ENCODE measurements at places on chromosomes 13 and 19.

GRCh38 chr19:50558449-50558848, 9.8 kb downstream of the LRRC4B start:
- no peak for DNase-seq

DNA sequence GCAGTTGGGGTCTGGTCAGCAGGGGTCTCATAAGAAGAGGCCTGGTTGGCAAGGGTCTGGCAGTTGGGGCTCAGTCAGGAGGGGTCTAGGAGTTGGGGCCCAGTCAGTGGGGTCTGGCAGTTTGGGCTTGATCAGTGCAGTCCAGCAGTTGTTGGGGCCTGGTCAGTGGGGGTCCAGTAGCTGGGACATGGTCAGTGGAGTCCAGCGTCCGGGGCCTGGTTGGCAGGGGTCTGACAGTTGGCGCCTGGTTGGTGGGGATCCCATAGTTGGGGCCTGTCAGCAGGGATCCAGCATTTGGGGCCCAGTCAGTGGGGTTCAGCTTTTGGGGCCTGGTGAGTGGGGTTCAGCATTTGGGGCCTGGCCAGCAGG, 60.5 kb upstream of the TPM4 start:
- DNase-seq, result no peak

- DNase-seq, result peak; percentile 49
Measured at GRCh38 chr13:35978607-35979316, 152.4 kb downstream of the DCLK1 start.

- DNase-seq, result no peak
Measured at GRCh38 chr19:41321600-41322270, 11.8 kb downstream of the CCDC97 start.

GRCh38 chr13:30832845-30833332, 73.2 kb upstream of the MEDAG start:
- DNase-seq, result peak; percentile 93

DNA sequence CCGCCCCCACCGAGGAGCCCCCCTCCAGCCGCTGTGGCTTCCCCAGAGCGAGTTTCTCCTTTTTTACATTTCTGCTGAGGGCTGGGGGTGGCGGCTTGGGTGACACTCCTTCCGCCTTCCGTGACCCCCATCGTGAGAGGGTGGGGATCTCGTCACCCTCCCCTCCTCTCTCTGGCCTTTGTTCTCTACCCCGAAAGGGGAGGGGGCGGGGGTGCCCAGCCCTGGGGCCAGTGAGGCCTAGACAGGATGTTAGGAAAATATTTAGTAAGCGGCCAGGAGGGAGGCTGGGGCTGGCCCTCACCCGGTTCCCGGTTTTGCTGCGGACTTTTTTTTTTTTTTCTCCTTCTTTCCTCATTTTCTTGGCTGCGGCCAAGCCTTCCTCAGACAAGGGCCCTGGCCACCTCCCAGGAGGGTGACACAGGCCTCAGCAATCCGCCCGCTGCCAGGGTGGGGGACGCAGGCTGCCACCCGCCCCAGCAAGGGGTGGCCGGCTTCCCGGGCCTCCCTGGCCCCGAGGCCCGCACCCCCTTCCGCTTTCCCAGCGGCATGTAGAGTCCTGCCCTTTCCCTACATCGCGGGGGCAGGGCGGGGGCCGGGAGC, 3.9 kb downstream of the MIDN start:
- peak; percentile 94 for DNase-seq

GRCh38 chr13:83692800-83693199, 189.5 kb downstream of the SLITRK1 start:
- no peak for DNase-seq

- no peak for DNase-seq
Measured at GRCh38 chr19:19110410-19111135, 27.7 kb downstream of the TMEM161A start.

GRCh38 chr13:39095500-39095899, 57.2 kb downstream of the NHLRC3 start:
- no peak for DNase-seq

DNA sequence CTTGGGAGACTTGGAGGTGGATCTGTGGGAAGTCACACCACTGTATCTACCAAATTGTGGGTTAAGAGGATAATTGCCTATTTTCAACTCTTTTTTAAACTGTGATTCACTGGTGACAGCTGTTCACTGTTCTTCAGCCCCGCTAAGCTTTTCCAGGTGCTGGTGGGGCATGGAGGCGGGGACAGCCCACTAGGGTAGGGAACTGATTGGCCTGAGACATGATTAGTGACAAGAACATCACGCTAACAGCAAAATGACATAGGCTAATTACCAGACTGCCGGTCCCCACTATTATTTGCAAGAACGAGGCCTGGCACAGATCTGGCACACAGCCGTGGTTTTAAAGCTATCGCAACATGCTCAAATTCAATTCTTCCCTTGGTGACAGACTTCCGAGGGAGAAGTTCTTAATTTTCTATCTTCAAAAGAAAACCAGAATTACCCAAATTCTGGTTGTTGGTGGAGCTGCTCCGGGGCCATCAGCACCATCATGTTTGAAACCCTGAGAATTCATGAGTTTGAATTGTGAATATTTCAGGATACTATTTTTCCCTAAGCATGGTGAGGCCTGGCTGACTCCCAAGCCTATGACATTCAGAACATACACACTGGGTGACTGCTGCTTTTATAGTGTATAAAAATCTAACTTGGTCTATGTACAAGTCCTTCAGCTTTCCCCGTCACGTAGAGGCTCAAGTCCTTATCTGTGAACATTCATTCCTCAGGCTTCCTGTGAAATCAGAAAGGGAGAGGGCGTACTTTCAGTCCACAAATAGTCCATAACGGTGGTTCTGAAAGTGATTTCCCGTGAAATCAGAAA, 17.9 kb downstream of the DOCK9 start:
- no peak for DNase-seq

GRCh38 chr13:58025821-58026220, 394.3 kb downstream of the PCDH17 start:
- no peak for DNase-seq

- no peak for DNase-seq
Measured at GRCh38 chr13:31768351-31768750, 29.0 kb downstream of the RXFP2 start.

DNA sequence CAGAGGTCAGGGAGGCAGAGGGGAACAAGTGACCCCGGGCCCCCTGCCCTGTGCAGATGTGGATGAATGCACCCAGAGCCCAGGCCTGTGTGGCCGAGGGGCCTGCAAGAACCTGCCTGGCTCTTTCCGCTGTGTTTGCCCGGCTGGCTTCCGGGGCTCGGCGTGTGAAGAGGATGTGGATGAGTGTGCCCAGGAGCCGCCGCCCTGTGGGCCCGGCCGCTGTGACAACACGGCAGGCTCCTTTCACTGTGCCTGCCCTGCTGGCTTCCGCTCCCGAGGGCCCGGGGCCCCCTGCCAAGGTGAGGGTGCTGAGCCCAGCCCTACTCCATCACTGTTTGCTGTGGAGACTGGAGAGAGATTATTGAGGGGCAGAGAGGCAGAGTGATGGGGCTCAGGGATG, 9.9 kb downstream of the LTBP4 start:
- peak; percentile 73 for DNase-seq

Data from mammary epithelial cell (primary cell).